Nephron progenitor cell (in vitro differentiated cells): ENCODE measurements at places on chromosomes 4 and X.

- H3K36me3 ChIP-seq: peaks cover 17% of the 10 kb centered on the region
- no peak overlapping the region for H3K27ac ChIP-seq
- no peak overlapping the region for H3K4me3 ChIP-seq
- H3K4me1 ChIP-seq: peaks cover 18% of the 10 kb centered on the region
- H3K27me3 ChIP-seq: no peaks in the 10 kb centered on the region
- DNase-seq: no peak
These were observed 223.2 kb downstream of the PRDM5 start for GRCh38 chr4:120699354-120699753.

GRCh38 chr4:3269991-3270611 lies 21.1 kb downstream of the MSANTD1 start:
- DNase-seq: no peak
- H3K27me3 ChIP-seq: peaks cover 8% of the 10 kb centered on the region
- H3K36me3 ChIP-seq: no peaks in the 10 kb centered on the region
- H3K4me1 ChIP-seq: peaks cover 11% of the 10 kb centered on the region

DNA sequence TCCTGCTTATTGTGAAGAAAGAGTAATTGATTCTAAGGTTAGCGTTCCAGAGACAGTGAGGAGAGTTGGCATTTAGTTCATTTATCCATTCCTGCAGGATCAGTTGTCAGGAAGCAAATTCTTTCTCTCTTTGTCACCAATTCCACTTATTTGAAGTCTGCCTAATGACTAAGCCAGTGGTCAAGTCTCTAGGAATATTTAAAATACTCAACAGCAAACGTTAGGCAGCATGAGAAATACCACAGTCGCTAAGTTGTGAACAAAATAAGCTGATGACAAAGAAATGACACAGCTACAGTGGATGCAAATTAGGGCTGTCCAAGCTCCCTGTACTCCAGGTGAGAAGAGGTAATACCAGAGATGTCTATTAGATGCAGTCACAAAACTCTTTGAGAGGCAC lies 6.6 kb upstream of the MAGEB17 start:
- no peak overlapping the region for H3K27ac ChIP-seq
- H3K36me3 ChIP-seq: no peaks in the 10 kb centered on the region
- H3K27me3 ChIP-seq: no peaks in the 10 kb centered on the region
- no peak for DNase-seq
- H3K4me3 ChIP-seq: no peak overlapping the region

GRCh38 chr4:140986045-140986444 lies 147.2 kb downstream of the RNF150 start:
- H3K36me3 ChIP-seq: no peaks in the 10 kb centered on the region
- DNase-seq: no peak
- H3K27ac ChIP-seq: no peak overlapping the region
- no peak overlapping the region for H3K4me3 ChIP-seq
- H3K4me1 ChIP-seq: no peaks in the 10 kb centered on the region

GRCh38 chr4:52870225-52870624 lies 8.1 kb downstream of the RASL11B start:
- peaks cover 77% of the 10 kb centered on the region for H3K4me1 ChIP-seq
- peaks cover 29% of the 10 kb centered on the region for H3K36me3 ChIP-seq
- no peak overlapping the region for H3K4me3 ChIP-seq
- H3K27me3 ChIP-seq: peaks cover 2% of the 10 kb centered on the region
- no peak for DNase-seq

- peak overlapping the region; percentile 90 for H3K4me3 ChIP-seq
- H3K27me3 ChIP-seq: peaks cover 3% of the 10 kb centered on the region
- no peak overlapping the region for H3K27ac ChIP-seq
- H3K4me1 ChIP-seq: peaks cover 21% of the 10 kb centered on the region
- peak; percentile 69 for DNase-seq
- H3K36me3 ChIP-seq: peaks cover 8% of the 10 kb centered on the region
These were observed 1.2 kb downstream of the PNPLA4 start for GRCh38 chrX:7925867-7926472.

- no peak overlapping the region for H3K27ac ChIP-seq
- H3K4me1 ChIP-seq: peaks cover 28% of the 10 kb centered on the region
- peaks cover 50% of the 10 kb centered on the region for H3K36me3 ChIP-seq
- DNase-seq: no peak
- no peaks in the 10 kb centered on the region for H3K27me3 ChIP-seq
These were observed 14.7 kb downstream of the GAK start for GRCh38 chr4:917466-917865.

DNA sequence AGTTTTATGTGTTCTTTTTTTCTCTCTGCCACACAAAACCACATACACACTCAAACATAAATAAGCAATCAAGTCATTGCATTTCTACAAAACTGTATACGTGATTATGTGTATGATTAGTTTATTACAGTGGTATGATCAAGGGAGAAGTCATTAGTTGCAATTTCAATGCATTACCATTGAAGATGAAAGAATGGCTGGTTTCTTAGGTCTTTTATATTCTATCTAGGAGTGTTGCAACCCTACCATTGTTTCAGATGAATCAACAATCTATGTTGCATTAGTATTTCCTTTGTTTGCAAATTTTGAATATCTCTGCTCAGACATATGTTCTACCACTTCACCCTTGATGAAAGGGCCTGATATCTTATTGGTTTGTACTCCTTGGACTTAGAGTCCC lies 6.8 kb downstream of the ANXA3 start:
- H3K27ac ChIP-seq: no peak overlapping the region
- no peak overlapping the region for H3K4me3 ChIP-seq
- no peaks in the 10 kb centered on the region for H3K36me3 ChIP-seq
- no peaks in the 10 kb centered on the region for H3K4me1 ChIP-seq
- H3K27me3 ChIP-seq: peaks cover 6% of the 10 kb centered on the region

- DNase-seq: no peak
These were observed 56.2 kb downstream of the UBE2NL start for GRCh38 chrX:143940119-143940518.

DNA sequence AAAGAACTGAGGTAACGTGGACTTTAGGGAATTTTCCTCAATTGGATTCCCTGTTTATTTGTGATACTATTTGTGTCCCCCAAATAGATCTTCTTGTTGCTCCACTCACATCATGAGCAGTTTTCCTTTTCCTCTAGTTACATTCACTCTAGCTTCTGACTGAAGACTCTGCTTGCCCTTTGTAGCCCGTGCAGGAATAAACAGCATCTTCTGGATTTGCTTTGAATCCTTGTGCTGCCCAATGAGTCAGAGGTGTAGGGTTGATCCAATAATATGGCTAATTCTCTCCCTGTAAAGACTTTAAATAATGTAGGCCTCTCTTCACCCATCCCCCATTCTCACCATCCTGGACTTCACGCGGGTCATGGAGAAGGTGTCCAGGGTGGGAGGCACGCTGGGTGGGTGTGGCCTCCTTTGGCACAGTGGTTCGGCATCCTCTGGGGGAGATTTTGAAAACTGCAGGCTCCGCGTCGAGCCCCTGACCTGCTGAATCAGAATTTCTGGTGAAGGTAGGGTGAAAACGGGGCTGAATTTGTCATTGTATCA lies 9.0 kb downstream of the HAND2 start:
- H3K4me1 ChIP-seq: peaks cover 59% of the 10 kb centered on the region
- H3K27me3 ChIP-seq: peaks cover 100% of the 10 kb centered on the region
- no peak overlapping the region for H3K27ac ChIP-seq
- no peak overlapping the region for H3K4me3 ChIP-seq
- no peaks in the 10 kb centered on the region for H3K36me3 ChIP-seq

DNA sequence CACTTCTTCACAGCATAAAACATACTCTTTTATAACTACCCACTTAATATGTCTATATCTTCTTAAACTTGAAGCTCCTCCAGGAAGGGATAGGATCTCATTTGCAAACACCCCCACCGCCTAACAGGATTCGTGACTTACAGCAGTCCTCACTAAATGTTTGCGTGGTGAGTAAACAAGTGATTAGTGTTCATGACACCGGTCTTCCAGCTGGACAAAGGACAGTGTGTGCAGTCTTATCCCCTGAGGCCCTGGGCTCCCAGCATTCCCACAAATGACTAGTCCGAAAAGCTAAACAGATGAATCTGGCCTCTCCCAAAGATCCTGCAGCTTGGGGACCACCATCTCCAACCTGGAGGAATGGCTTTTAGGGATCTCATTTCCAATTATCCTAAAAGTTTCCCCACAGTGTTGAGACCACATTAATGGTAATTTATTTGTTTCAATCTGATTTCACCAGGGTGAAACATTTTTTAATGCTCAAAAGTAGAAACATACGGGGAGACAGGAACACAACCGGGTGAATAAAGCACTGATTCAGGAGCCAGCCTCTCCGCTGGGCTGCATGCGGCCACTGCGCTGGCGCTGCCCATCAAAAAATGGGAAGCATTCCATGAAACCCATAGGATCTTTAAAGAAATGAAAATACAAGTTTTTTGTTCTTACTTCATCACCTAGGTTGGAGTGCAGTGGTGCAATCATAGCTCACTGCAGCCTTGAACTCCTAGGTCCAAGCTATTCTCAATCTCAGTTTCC lies 69.2 kb downstream of the HADH start:
- no peak for DNase-seq
- H3K4me1 ChIP-seq: peaks cover 78% of the 10 kb centered on the region
- H3K36me3 ChIP-seq: peaks cover 51% of the 10 kb centered on the region
- no peak overlapping the region for H3K4me3 ChIP-seq
- H3K27ac ChIP-seq: peak overlapping the region; percentile 82
- H3K27me3 ChIP-seq: no peaks in the 10 kb centered on the region

GRCh38 chrX:18692541-18692940 lies 14.9 kb upstream of the PPEF1 start:
- DNase-seq: no peak
- no peak overlapping the region for H3K4me3 ChIP-seq
- no peaks in the 10 kb centered on the region for H3K36me3 ChIP-seq
- H3K27me3 ChIP-seq: peaks cover 3% of the 10 kb centered on the region

- no peak overlapping the region for H3K27ac ChIP-seq
- H3K4me1 ChIP-seq: peaks cover 43% of the 10 kb centered on the region
- H3K36me3 ChIP-seq: peaks cover 67% of the 10 kb centered on the region
- H3K27me3 ChIP-seq: peaks cover 2% of the 10 kb centered on the region
These were observed 31.0 kb upstream of the STX18 start for GRCh38 chr4:4572821-4573220.

DNA sequence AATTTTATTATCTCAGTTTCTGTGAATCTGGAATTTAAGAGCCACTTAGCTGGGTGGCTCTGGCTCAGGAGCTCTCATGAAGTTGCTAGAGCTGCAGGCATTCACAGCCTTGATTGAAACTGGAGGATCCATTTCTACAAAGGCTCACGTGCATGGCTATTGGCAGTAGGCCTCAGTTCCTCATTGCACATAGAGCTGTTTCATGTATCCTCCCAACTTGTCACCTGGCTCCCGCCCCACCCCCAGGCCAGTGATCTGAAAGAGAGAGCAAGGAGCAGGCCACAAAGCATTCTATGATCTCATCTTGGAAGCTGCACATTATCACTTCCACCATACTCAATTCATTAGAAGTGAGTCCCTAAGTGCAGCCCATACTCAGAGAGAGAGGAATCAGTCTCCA lies 18.5 kb upstream of the AP1AR start:
- no peaks in the 10 kb centered on the region for H3K36me3 ChIP-seq
- DNase-seq: no peak
- no peak overlapping the region for H3K27ac ChIP-seq
- no peak overlapping the region for H3K4me3 ChIP-seq
- H3K4me1 ChIP-seq: no peaks in the 10 kb centered on the region

- peaks cover 23% of the 10 kb centered on the region for H3K4me1 ChIP-seq
- DNase-seq: no peak
- H3K36me3 ChIP-seq: peaks cover 24% of the 10 kb centered on the region
- H3K4me3 ChIP-seq: no peak overlapping the region
- H3K27ac ChIP-seq: no peak overlapping the region
These were observed 6.8 kb downstream of the ANXA5 start for GRCh38 chr4:121690001-121690400.

DNA sequence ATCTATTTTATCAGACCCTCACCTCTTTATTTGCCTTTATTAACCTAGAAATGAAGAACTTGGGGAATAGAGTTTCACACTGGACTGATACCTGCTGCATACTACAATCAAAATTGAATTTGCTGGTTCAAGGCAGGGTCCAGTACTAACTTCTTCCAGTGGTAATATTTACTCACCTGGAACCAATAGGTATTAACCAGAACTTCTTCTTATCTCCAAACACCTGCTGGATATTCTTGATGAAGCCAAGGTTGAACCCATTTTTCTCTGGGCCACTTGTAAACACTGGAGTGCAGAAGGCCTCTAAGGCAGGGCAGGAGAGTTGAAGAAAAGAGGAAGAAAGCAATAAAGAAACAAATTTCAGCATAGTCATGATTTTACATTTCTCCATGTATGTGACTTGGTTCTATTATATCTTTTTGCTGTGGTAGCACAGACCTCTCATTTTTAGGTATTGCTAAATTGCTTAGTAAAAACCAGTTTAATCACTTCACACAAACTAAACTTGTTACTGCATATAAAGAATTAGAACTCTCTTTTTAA lies 101.1 kb downstream of the ZDHHC15 start:
- peaks cover 29% of the 10 kb centered on the region for H3K36me3 ChIP-seq
- no peaks in the 10 kb centered on the region for H3K4me1 ChIP-seq
- H3K27me3 ChIP-seq: no peaks in the 10 kb centered on the region
- H3K4me3 ChIP-seq: no peak overlapping the region
- H3K27ac ChIP-seq: no peak overlapping the region
- no peak for DNase-seq

GRCh38 chr4:176357359-176358082 lies 37.8 kb downstream of the SPCS3 start:
- H3K27me3 ChIP-seq: no peaks in the 10 kb centered on the region
- H3K4me1 ChIP-seq: peaks cover 16% of the 10 kb centered on the region
- no peak overlapping the region for H3K4me3 ChIP-seq
- peak overlapping the region; percentile 42 for H3K27ac ChIP-seq
- H3K36me3 ChIP-seq: peaks cover 20% of the 10 kb centered on the region

DNA sequence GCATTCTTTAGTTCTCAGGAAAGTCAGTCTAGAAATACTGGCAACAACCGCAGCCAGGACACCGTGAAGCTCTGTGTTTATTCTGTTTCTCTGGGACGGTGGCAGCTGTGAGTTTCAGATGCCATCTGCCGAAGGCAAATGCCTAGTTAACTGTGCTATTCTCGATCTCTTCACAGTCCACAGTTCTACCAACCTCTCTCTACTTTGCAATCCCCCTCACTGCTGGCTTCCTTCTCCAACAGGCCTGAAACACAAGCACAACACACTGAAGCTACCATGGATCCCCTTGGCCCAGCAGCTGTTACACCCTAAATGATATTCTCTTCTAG lies 118.8 kb downstream of the ZNF827 start:
- H3K4me3 ChIP-seq: no peak overlapping the region
- DNase-seq: no peak
- H3K27ac ChIP-seq: peak overlapping the region; percentile 45
- peaks cover 93% of the 10 kb centered on the region for H3K36me3 ChIP-seq
- no peaks in the 10 kb centered on the region for H3K27me3 ChIP-seq
